BJ (cell line): ENCODE measurements at places on chromosomes 16 and 17. TPM values are rescaled to one million over a fixed set of nuclear protein-coding genes. Genes with fewer than 3 reads are reported as not detected.

DNA sequence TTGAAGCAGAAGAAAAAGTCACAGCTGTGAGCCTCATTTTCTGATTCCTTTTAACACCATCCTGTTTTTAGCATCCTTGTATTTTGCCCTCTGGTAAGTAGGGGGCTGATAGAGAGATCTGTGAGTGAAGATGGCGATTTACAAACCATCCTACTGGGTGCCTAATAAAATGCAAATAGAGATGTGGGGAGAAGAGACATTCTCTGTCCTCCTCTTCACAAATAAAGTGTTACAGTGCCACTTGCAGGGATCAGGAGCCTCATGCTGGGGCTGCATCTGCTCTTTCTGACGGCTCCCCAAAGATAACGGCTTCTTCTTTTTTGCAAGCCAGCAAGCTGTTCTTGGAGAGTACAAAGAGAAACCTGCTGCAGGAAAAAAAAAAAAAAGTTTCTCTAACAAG is 418.6 kb downstream of the TOX3 start:
- no peak for DNase-seq

GRCh38 chr17:17018021-17018441 is 24.2 kb upstream of the MPRIP start:
- no peak for DNase-seq

DNA sequence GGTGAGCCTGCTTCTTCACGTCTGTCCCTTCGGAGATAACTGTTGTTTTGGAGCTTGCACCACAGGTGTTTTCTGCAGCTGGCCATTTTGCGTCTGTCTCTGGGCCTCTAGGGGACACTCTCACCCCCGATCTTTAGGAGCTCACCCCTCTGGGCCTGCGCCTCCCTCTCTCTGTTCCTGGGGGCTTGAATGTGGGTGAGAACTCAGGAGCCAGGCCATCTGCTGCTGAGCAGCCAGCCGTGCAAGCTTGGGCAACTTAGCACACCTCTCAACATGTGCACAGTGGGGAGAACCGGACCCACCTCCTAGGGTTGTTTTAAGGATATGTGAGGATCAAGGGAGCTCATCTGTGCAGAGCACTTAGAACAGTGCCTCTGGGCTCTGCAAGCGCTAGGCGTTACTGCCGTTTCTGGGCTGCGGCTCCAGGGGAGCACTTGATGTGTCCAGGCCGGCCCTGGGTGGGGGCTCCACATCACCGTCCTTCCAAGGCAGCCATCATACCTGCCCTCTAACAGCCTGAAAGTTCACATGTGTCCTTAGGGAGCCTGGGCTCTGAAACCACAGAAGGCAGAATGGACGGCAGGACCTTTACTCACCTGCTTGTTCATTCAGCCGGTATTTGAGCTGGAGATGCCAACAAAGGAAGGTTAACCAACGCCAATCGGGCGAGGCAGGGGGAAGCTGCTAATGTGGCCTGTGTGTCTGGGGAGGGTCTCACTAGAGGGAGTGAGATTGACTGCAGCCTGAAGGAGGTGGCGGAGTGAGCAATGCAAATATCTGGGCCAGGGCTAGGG is 66.3 kb downstream of the MRC2 start:
- DNase-seq = no peak

DNA sequence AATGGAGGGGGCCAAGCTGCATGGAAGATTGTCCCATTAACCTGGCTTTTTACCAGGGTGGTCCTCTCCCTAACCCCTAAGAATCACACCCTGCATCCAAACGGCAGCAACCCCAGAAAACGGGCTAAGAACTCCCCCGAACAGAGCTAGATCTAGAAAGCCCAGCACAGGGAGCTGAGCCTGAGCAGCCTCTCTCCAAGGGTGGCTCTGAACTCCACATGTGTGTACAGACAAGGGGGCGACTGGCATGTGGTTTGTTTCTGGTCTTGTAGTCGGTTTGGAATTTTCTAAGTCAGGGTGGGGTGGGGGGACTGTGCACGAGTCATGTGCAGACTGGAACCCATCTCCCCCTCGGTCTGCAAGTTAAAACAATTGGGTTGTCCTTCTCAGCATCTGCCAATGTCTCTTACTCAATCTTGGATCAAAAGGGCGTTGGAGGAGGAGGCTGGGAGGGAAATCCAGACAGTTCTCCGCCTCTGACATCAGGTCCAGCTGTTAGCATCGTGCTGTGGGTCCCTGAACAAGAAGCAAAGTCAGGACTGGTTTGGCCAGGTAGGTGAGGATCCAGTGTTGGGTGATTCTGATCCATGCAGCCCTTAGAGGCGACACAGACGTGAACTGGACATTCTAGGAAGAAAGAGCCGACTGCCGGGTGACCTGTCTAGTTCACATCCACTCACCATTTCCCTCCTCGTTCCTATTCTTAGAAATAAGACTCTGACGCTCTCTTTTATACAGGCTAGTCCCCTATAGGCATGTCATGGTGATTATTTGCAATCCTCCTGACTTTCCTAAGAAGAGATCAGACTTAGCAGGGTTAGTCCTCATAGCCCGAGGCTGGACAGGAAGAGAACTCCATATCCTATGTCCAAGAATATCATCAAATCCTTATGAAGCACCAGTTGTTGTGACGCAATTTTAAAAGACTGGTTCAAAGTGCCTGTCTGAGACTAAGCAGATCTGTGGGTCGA is 381.8 kb downstream of the SOX9 start:
- peak; percentile 22 for DNase-seq

- DNase-seq = no peak
These were observed 150.5 kb upstream of the SOX9 start for GRCh38 chr17:71970312-71970711.

Gene SHCBP1
- polyA plus RNA-seq = 17.0 and 18.8 TPM in 2 replicates

DNA sequence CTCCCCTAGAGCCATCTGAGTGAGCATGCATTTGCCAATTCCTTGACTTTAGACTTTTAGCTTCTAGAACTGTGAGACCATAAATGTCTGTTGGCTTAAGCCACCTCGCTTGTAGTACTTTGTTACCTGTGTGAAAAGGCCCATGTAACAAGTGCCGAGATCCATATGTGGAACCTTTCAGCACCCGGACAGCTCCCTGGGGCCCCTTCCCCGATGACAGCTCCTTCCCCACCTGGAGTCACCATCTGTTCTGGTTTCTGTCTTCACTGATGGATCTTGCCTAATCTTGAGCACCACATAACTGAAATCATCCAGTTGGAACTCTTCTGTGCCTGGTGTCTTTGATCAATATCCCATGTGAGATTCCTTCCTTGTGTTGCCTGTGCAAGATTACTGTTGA is 78.9 kb upstream of the EEF2KMT start:
- no peak for DNase-seq

DNA sequence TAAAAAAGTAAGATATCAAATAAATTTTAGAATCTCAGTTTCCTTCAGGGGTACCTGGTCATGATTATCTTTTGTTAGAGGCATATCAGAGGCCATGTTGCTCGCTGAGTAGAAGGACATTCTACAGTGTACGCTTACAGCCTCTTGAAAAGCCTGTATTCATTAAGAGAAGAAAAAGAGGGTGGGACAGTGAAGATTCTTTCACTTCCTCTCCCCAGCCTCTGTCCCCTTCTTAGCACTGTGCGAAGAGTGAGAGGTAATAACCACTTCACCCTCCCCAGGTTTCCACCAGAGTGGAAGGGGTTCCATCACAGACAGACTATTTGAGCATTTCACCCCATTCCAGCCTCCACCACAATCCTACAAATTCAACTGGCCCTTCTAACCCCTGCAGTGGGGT is 4.8 kb upstream of the LPO start:
- DNase-seq = no peak

DNA sequence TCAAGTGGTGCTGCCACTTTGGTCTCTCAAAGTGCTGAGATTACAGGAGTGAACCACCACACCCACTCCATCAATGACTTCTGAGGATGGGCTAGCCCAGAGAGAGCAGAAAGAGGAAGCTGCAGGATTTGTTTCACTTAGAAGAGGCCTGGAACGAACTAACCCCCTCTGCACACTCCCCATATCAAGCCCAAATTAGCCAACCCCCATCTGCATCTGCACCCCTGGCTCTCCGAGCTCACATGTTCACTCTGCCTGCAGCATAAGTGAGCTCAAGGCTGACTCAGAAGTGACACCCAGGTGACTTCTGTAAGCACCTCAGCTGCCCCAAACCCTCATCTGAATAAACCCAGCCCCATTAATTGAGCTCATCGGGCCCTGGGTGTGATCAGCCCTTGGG is 4.8 kb downstream of the SCNN1G start:
- no peak for DNase-seq

DNA sequence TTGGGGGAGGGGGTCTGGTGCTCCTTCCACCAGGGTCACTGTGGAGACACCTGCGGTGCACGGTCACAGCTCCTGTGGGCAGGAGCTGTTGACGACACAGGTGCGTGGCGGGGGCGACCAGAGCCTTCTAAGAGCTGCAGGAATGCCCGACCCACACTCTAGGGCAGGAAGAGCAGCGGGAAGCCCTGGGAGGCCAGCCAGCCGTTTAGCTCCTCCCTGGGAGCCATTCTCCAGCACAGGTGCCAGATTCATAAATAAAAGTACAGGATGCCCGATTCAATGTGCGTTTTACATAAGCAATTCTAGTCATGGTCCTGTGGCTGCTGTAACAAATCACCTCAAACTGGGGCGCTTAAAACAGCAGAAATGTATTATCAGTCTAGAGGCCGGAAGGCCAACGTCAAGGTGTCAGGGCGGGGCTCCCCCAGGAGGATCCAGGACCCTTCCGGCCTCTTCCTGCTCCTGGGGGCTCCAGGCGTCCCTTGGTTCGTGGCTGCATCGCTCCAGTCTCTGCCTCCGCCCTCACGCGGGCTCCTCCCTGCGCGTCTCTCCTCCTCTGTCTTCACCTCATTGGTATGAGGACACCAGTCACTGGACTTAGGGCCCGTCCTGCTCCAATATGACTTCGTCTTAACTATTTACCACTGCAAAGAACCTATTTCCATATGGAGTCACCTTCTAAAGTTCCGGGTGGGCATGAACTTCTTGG is 155.4 kb downstream of the FOXL1 start:
- no peak for DNase-seq

DNA sequence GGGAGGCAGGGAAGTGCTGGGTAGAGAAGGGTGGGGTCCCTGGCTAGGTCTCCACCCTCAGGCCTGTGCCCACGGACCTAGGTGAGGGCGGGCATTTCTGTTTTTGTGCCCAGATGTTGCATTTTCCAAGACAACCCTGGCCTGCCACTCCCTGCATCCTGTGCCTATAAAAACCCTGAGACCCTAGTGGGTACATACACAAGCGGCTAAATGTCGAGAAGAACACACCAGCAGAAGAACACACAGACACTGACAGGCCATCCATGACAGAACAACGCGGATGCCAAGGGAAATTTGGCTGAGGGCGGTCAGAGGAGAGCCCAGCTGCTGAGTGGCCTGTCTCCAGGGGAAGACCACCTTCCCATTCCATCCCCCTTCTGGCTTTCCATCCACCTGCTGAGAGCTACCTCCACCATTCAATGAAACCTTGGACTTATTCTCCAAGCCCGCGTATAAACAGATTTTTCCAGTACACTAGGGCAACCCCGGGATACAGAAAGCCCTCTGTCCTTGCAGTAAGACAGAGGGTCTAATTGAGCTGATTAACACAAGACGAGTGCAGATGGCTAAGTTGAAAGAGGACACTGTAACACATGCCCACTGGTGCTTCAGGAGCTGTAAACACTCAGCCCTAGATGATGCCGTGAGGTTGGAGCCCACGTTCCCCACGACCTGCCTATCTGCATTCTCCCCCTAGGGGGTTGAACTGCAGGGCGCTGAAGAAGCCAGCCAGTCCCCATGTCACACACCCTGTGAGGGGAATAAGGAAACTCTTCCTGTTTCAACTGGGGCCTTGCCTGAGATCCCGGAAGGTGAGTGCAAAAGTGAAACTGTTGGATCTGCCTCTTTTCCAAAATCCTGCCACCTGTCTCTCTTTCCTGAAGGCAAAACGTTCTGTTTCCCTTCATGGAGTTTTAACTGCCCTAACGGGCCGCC is 147.2 kb upstream of the COX10 start:
- no peak for DNase-seq

DNA sequence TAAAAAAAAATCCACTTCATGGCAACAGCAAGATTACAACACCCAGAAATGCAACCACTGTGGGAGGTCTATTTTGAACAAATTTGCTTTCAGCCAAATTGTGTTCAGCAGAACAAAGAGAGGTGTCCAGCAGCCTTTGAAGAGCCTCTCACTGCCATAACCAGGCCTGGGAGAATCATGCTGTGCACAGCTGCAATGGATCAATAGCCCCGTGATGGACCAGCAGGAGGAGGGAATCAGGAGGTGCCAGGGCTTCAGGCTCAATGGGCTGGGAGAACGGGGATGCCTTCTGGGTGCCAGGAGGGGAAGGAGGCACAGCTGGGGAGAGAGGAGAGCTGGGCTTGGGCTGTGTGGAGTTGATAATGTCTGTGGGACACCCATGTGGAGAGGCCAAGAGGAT is 366.2 kb upstream of the EEF2KMT start:
- no peak for DNase-seq

Gene RCVRN
- not detected in 2 replicates for polyA plus RNA-seq

DNA sequence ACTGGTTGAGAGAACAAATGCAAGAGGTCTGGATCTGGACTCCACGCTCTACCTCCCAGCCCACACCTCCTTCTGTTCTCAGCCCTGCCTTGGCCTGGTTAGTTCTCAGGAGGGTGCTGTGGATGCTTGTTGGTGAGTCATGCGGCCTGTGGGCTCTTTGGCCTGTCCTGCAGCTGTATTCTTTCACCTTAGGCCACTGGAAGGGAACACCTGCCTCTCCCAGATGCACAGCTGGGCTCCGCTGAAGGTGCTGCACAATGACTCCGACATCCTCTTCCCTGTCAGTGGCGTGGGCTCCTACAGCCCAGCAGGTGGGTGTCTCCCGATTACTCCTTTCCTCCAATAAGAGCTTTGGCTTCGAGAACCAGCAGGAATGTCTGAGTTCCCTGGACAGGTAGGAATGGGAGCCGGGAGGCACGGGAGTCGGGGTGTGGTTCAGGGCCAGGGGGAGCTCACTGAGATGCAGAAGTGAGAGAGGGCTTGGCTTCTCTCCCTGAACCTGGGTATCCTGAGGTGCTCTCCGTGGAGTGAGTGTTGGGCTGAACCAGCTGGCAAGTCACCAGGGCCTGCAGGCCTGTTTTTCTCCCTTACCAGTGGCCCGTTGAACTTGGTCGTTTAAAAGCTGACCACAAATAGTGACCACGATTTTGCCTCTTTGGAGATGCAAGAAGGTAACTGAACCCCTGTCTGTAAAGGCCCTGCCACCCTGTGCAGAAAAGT is 85.0 kb downstream of the SNX29 start:
- no peak for DNase-seq

- DNase-seq = no peak
These were observed 16.7 kb downstream of the CRHR1 start for GRCh38 chr17:45800816-45801215.

Gene ATP2A3
- polyA plus RNA-seq = 0.65 and 1.1 TPM in 2 replicates
